HCT116 (cell line): ENCODE measurements at places on chromosomes 3 and 15.
A peak's percentile ranks its signal among the peaks of the same experiment; 100 is the strongest.

DNA sequence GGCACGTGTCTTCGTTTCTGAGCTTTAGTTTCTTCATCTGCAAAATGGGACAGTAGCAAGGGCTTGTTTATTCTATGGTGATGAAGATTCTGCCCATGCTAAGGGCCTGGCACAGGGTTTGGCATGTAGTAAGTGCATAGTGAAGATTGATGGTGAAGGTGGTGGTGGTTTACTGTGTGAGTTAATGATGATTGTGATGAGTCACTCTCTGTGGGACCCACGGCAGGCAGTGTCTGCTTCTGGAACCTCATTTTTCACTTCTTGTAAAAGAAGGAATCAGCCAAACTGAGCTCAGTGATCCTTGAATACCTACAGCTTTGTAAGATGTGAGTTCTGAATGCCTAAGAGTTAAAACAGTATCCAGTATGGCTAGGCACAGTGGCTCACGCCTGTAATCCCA lies 86.2 kb upstream of the LRTM1 start:
- no peak for DNase-seq

DNA sequence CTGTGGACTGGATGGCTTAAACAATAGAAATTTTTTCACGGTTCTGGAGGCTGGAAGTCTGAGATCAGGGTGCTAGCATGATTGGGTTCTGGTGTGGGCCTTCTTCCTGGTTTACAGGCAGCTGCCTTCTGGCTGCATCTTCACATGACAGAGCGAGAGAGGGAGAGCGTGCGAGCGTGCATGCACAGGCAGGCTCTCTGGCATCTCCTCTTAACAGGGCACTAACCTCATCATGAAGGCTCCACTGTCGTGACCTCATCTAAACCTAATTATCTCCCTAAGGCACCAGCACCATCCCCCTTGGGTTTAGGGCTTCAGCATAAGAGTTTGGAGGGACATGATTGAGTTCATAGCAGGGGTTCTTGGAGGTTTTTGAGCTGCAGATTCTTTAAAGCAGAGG lies 292.0 kb upstream of the C2CD4B start:
- DNase-seq: no peak

DNA sequence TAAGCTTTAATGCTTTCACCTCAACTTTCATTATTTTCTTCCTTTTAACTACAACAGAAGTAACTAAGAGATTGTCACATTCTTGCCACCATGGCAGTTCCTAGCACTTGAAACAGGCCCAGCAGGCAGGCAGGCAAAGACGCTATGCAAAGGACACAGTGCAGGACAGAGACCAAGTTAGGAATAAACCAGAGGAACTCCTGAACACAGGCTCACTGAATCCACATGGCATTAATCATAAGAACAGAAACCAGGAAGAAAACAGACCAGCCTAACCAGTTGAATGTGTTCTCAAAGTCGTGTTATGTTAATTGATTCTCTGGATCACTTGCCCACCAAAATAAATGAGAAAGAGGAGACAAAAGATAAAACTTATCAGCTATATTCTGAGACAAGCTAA lies 397.6 kb downstream of the TBL1XR1 start:
- DNase-seq: no peak

DNA sequence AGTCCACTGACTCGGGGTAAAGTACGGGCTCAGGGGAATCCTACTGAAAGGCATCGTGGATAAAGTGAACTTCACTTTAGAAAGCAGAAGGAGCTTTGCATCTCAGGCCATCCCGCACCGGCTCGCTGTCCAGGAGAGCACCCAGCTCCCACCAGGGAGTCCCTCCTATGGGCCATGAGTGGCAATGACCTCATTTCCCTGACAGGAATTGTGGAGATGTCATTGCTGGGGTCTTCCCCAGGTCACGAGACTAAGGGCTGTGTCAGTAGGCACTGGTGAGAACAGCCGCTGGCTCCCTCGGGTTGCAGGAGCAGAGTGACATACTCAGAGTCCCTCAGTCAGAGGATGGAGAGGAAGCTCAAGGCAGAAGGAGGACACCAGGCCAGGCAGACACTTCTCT lies 97.3 kb downstream of the XXYLT1 start:
- no peak for DNase-seq

GRCh38 chr3:119042162-119042561 lies 7.5 kb upstream of the IGSF11 start:
- DNase-seq: no peak

DNA sequence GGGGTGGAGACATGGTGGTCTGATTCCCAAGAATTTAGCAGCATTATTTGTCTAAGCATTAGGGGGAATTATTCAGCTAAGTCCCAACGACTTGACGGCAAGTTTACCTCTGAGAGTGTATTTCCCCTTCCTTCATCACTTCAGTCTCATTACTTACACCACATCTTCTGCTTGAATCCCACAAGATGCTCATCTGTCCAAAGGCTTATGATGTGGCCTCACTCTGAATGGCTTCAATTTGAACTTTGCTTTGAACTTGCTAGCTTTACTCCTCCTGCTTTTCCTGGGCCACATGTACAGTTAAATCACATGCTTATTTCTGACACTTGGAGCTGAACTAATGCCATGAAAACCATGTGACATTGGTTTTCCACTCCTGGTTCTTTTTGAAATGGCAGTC lies 231.3 kb upstream of the SATB1 start:
- no peak for DNase-seq

- no peak for DNase-seq
Measured at GRCh38 chr15:69719527-69720240, 267.1 kb downstream of the RPLP1 start.

DNA sequence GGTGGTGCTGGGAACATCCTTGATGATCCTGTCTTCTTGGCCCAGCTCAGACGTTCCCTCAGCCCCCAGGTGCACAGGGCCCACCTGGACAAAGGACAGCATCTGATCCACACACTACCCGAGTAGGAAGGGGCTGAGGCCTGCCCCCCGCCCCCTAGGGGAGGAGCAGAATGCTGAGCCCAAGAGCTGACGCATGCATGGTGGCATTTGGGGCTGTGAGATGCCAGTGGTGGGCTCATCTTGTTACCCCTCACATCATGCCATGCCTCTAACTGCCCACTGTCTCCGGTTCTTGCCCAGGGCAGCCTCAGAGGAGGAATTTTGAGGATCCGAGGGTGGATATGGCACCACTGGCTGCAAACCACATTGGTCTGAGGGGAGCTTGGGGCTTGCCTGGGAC lies 61.5 kb downstream of the LINGO1 start:
- DNase-seq: no peak

DNA sequence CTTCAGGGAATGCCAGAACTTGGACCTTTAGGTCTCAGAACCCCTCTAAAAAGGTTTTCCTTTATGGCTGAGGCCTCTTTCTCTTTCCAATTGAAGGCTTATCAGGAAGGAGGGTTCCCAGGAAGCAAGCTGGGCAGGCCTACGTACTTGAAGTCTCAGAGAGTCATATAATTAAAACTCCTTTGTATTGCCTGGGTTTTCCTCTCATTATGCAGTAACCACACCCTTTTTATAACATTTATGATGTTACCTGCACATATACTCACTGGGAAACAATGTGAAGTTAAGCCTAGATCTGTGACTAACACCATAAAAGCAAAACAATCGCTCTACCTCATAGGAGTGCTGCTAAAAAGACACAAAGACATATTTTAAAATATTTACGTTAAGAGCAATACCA lies 27.3 kb downstream of the SERP1 start:
- DNase-seq: peak; percentile 4

DNA sequence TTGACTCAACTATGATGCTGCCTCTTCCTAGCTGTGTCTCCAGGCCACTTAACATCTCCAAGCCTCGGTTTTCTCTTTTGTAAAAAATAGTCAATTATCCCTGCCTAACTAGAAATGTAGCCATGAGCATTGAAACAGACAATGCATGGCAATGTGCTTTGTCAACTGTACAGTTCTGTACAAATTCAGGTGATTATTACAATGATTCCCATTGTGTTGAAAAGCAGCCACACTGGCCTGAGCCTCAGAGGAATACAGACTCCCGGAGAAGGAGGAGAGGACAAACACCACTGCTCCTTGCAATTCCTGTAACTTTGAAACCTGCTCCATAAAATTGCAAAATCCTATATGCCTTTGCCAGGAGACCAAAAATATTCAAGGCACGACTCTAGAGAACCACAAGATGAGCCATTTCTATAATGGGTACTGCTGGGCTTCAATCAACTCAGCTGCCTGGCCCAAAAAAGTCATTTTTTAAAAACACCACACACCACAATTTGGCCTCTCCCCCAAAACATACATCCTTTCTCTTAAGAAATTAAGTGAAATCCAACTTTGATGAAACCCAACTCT lies 28.6 kb downstream of the DAPK2 start:
- DNase-seq: no peak

DNA sequence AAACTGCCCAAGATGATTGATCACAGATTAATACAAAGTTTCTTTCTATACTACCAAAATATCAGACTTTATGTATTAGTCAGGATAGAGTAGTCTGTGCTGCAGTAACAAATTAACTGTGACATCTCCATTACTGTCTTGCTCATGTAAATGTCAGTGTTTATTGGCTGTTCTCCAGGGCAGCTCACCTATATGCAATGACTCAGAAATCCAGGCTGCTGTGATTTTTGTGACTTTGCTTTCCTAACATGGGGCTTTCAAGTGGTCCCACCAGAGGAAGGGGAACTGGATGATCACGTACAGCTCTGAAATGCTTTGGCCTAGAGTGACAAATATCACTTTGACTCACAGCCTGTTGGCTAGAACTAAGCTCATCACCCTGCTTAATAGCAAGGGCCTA lies 12.9 kb downstream of the PLS1 start:
- DNase-seq: no peak

DNA sequence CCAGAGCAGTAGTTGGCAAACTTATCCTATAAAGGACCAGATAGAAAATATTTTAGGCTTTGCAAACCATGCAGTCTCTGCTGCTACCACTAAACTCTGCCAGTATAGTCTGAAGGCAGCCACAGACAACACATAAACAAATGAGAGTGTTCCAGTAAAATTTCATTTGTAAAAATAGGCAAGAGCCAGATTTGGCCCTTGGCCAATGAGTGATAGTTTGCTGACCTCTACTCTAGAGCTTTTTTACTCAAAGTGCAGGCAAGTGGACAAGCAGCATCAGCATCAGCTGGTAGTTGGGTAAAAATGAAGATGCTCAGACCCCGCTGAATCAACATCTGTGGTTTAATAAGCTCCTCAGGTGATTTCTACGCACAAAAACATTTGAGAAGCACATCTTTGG lies 269.8 kb downstream of the NTRK3 start:
- DNase-seq: no peak

DNA sequence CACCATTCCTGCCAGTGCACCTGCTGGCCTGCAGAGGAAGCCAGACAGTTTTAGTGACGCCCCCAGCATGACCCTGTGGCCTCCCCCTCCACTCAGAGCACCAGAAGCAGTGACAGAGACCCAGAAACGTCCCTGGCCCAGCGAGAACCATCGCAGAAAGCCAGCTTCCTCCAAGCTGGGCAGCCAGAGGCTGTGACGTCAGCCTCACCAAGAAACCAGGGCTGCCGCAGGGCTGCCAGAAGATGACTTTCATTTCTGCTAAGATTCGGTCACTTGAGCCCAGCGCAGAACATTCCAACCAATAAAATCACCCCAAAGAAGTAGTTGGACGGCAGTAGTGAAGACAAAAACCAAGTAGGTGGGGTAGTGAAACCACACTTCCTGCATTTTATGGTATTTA lies 29.6 kb upstream of the RPL32 start:
- DNase-seq: no peak

- DNase-seq: no peak
Measured at GRCh38 chr15:96247621-96248305, 82.7 kb upstream of the NR2F2 start.

DNA sequence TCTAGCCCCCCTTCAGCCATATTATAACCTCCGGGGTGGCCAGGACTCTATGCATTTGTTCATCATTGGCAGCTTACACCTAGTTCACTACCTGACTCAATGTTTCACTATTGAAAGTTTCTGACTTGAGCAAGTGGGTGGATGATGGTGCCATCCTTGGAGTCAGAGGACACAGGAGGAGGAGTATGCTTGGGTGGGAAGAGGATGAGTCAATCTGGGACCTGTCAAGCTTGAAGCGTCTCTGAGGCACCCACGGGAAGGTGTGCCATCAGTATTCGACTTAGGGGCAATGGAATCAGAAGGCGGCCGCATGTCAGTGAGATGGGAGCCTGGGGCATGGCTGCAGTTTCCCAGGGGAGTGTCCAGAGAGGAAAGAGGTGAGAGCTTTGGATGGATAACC lies 133.3 kb downstream of the EPHB1 start:
- no peak for DNase-seq

DNA sequence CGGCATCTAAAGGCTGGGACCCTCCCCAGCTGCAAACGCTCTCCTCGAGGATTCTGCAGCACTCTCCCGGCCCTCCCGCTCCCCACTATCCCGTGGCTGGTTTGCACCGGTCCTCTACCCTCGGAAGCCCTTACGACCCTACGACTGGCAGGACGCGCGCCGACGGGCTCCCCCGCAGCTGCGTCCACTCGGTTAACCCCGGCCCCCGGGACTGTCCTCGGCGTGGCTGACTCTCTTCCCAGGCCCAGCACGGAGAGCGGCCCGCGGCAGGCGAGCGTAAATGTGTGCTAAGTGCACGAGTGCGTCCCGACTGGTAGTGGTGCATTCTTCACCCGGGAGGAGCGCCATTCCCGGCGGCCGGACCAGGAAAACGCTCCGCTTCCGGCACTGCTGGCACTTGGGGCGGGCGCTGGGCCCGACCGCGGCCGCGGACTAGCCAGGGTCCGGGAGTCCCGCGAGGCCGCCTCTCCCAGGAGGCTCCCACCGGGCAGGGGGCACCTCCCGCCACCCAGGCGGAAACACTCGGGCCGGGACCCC lies 508 bp downstream of the GORASP1 start:
- no peak for DNase-seq

- DNase-seq: no peak
Measured at GRCh38 chr3:172904711-172905373, 154.3 kb downstream of the ECT2 start.

DNA sequence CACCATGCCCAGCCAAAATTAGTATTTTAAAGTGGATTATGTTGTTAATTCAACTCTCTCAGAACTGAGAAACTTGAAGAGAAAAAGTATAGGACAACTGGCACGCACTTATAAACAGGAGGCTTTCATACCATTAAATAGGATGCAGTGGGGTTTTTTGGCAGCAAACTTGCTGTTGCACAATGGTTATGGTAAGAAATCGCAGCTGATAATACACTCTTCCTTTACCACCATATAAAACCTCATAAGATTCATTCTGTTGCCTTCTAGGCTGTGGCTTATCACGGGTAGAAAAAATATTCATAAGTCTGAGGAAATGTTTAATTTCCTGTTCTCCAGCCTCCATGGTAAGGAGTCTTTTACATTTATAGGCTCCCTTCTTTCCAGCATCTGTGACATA lies 95.3 kb downstream of the TMCO5A start:
- no peak for DNase-seq

DNA sequence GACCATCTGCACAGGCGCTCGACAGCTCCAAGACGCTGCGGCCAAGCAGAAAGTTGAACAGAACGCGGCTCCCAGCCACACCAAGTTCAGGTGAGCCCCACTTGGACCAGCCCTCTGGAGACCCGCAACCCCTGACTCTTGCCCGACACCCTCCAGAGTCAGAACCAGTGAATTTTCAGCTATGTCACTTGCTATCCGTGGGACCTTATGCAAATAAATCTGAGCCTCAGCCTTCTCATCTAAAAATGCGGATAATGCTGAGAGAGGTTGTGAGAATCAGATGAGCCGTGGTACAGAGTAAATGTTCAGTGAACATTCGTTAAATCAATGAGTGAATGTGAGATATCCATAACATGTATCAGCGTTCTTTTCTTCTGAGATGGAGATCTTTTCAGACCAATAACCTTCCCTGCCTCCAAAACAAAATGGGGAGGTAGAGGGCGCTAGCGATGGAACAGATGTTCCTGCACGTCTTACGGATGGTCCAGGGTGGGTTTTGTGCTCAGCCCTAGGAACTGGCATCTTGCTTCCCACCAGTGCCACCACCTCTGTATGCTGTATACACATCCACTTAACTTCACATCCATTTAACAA lies 524 bp downstream of the MRPS11 start:
- DNase-seq: no peak
